ENCODE measurements at places on chromosomes 16 and 17.

- no peak for DNase-seq
Observed at GRCh38 chr16:67996666-67997065, 2.6 kb downstream of the DPEP2 start.

- DNase-seq: no peak
Observed at GRCh38 chr17:19714542-19715411, 1.6 kb downstream of the SLC47A2 start.

DNA sequence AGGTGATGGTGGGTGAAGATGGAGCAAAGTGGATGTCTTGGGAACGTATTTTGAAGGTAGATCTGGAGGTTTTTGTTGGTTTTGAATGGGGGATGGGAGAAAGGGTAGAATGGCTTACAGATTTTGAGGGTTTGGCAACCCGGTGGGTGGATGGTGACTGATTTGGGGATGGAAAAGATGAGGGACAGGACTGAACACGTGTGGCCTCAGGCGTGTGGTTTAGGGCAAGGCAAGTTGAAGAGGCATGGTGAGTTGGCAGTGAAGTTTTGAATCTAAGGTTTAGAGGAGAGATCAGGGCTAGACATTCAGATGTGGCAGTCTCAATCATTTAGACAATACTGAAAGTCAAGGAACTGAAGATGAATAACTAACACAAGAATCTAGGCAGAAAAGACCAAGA lies 5.0 kb upstream of the DCTPP1 start:
- no peak for DNase-seq

GRCh38 chr17:32484628-32485027 lies 2.2 kb upstream of the CDK5R1 start:
- no peak for DNase-seq

DNA sequence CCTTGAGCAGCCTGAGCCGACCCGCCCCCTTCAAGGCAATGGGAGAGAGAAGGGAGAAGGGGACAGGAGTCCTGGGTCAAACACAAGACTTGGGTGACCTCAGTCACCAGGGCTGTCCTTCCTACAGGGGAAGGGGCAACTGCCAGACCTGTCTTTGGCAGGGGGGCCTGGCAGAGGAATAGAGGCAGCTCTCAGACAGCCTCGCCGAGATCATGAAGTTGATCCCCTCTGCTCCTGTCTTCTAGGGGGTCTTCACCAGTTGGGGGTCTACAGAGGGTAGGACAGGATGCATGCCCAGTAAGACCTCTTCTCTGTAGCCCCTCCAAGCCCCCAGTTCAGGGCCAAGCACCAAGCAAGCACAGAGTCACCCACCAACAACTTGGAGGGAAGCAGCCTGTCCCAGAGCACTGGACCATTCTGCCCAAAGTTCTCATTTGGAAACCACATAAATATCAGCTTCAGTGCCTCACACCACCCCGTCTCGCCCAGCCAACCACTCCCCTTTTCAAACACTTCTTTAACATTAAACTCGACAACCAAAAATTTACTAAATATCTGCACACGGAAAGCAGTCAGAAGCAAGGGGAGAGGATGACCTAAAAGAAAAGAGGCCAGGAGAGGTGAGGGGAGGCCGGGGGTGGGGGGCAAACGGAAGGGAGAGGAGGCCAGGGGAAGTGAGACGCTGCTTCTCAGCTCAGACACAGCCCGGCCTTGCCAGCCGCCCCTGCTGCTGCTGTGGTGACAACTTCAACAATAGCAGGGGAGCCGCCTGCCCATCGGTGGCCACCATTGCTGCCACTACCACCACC lies 7.7 kb downstream of the DOK4 start:
- DNase-seq: no peak

GRCh38 chr17:34858591-34859565 lies 102.4 kb downstream of the CCT6B start:
- no peak for DNase-seq

DNA sequence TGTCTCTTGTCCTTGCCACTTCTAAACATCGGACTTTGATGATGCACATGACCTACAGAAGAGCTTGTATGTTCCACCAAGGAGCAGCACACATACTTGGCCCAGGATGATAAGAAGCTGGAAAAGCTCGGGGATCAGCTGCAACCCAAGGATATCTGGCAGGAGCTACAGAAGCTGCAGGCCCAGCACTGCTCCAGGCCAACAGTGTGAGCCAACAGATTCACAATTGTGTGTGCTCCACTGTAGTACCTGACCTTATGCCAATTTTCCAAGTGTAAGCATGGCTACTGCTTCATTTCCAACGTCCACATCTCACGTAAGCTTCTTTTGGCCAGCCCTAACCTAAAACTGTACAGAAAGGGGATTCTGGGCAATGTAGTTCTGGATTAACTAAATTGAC lies 83.4 kb downstream of the COX10 start:
- DNase-seq: no peak
